ENCODE measurements at places on chromosomes 1 and 21.

DNA sequence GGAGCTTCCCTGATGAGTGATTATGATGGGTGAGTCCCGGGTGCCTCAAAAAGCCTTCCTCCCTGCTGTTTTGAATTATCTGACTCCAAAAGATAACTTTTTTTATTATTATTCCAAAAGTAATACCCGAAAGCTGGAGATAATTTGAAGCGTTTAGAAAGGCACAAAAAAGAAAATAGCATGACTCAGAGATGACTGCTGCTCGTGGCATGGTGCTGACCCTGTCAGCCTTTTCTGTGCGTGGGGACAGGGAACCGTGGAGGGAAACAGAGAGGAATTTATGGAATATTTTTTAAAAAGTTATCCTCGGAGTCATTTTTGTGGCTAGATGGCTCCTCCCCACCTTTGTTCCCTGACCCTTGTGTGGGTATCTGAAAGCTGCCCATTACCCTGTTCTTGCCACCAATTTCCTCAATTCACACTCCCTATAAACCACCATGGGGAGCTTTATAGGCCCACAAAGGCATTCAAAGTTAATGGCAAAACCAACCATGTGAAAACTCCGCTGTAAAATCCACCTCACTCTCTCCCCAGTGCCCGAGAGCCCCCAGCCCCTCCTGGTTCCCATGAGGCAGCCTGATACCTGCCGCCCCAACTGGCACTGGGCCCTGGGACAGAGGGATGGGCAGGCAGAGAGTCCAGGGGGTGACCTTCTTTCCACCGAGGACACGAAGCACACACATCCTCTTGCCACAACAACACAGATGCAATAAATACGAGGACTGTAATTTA, 37.5 kb downstream of the IGSF21 start:
- DNase-seq = no peak

DNA sequence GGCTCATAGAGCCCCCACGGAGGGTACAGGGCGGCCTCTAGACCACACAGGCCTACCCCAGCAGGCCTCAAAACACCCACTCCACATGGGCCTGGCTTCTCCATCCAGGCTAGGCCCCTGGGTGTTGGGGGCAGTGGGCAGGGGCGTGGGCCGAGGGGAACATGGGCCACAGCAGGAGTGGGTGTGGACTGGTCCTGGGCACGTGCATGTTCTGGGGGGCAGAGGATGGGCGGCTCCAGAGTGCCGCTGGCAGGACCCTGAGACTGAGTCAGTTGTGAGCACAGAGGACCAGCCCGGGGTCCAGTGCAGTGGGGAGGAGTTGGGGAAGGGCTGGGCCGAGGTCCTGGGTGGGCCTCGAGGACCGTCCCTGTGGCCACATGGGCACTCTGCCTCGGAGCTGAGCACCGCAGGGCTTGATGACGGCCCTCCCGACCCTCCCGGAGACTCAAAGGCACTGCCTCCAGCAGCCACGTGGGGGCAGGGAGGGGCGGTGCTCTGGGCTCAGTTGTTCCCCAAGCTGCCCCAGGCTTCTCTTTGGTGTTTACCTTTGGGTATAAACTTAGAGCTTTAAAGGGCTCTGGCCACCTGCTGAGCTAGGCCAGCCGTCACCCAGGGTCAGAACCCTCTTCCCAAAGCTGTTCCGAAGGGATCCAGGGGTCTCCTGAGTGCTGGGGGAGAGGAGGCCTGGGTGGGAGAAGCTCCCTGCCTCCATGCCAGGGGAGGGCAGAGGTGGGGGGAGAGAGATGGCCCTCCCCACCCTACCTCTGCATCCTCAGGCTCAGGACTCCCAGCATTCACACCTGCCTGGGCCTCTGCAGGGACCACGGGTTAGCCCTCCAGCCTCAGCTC, 79.9 kb downstream of the MORN1 start:
- DNase-seq = no peak

- DNase-seq = no peak
Observed at GRCh38 chr1:70093250-70093975, 112.0 kb downstream of the LRRC40 start.

- no peak for DNase-seq
Observed at GRCh38 chr1:18234790-18235242, 127.2 kb downstream of the IGSF21 start.

DNA sequence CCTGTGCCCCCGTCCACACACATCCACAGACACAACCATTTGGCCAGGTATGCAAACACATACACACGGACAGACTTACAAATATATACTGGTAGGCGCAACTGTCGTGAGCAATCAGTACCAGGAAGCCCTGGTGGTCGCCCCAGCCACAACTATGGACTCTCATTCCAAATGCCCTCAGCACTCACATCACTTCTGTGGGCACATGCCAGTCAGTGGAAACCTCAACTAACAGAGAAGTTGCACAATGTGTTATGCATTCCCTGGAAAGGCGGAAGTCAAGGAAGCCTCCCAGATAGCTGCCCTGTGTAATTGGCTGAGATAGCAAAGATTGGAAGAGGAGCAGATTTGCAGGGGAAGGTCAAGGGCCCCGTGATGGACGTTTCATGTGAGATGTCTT, 1.4 kb upstream of the HEYL start:
- DNase-seq = no peak

GRCh38 chr1:81547912-81548303, 252.8 kb upstream of the ADGRL2 start:
- DNase-seq = no peak

GRCh38 chr1:231638647-231639046, 12.1 kb downstream of the DISC1 start:
- no peak for DNase-seq

DNA sequence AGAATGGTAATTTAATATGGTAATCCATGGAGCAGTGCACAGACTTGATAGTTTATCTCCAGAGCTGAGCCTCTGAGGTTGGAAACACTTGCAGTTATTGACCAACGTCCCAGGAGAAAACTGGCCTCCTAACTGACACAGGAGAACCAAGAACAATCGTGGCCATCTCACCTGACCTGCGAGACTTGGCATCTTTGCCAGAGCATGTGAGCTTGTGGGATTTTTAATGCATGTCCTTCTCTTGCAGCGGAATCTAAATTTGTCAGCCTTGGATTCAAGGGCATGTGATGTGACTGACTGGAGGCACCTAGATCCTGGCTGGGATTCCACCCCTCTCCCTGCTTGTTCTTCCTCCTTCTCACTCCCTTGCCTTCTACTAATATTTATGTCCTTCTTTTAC, 27.8 kb upstream of the SLC26A9 start:
- no peak for DNase-seq

- no peak for DNase-seq
Observed at GRCh38 chr1:63914706-63915105, 140.9 kb downstream of the ROR1 start.

GRCh38 chr1:15755021-15755645, 3.5 kb upstream of the FBLIM1 start:
- DNase-seq = no peak

DNA sequence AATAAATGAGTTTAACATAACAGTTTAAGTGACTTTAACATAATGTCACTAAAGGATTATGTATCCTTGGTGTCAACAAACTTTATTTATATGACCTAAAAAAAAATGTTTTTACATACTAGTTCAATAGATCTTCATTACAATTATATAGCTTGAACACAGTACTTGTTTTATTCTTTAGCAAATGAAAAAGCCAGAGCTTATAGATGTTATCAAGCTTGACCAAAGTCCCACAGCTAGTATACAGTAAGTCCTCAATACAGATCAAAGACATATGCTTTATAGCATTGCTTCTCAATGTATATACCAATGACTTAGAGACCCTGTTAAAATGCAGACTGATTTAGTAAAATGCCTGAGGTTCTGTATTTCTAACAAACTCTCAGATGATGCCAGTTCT, 42.4 kb downstream of the UCHL5 start:
- no peak for DNase-seq

DNA sequence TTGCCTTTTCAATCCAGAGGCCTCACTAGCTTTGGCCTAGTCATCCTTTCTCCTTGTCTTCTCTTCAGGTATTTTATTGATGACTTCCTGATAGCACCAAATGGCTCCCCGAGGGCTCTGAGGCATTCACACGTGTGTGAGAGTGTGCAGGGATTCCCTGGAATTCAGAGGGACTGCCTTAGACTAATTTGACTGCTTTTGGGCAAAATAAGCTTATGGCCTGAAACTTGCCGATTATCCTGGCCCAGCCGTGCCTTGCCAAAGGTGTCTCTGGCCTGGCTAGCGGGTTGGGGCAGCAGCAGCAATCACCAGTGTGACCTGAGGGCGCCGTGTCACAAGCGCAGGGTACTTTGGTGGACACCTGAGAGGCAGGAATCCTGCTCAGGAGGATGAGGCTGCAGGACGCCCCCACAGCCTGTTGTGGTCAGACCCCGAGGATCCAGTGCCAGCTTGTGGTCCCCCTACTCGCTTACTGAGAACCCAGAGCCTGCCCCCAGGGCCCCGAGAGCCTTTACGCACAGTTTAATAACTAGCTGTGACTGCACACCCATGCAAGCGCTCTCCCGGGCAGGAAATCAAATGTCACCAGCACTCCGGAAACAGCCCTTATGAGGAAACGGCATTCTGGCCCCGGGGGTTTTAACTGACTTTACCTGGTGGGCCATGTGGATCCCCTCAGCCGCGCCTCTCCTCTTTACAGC, 62.8 kb upstream of the PDE9A start:
- no peak for DNase-seq

Data from sciatic nerve (tissue), 2 donors.